ENCODE measurements at places on chromosomes 16 and 17.

- DNase-seq, result peak; percentile 23
Observed at GRCh38 chr17:79659376-79659775, 48.5 kb upstream of the RBFOX3 start.

DNA sequence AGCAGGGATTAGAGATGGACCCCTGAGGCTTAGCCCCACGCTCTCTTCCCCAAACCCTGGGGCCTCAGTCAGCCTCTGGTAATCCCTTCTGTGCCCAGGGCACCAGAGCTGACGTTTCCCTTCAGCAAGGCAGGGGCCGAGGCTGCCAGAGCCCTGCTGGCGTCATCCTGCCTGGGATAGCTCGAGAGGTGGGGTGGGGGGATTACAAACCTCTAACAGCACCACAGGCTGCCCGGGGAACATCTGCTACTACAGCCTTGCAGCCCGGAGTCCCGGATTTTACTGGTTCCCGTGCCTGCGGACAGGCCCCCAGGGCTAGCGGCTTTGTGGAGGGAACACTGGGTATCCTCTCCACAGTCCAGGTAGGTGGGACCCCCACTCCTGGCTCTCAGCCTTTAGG, at the start of gene AANAT:
Gene AANAT, plus strand, starts transcription at position 238 of the 400 bp plus-strand sequence. CDS start 1,144 bp downstream, outside the sequence.
- DNase-seq, result no peak

DNA sequence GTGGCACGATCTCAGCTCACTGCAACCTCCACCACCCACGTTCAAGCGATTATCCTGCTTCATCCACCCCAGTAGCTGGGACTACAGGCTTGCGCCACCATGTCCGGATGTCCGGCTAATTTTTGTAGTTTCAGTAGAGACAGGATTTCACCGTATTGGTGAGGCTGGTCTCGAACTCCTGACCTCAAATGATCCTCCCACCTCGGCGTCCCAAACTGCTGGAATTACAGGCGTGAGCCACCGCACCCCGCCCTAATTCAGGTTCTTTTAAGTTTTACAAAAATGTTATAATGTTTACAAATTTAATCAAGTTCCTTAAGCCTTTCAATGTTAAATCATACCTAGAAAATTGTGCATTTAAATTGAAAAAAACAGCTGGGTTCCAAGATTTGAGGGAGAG, 13.3 kb upstream of the GJD3 start:
- no peak for DNase-seq

- DNase-seq, result no peak
Observed at GRCh38 chr17:37551788-37552187, 57.4 kb downstream of the SYNRG start.

Measured in NCI-H187 (cell line).